ENCODE measurements at places on chromosomes 5 and 9.

GRCh38 chr9:136761545-136761981 is 2.8 kb downstream of the LCN15 start:
- no peak for DNase-seq

DNA sequence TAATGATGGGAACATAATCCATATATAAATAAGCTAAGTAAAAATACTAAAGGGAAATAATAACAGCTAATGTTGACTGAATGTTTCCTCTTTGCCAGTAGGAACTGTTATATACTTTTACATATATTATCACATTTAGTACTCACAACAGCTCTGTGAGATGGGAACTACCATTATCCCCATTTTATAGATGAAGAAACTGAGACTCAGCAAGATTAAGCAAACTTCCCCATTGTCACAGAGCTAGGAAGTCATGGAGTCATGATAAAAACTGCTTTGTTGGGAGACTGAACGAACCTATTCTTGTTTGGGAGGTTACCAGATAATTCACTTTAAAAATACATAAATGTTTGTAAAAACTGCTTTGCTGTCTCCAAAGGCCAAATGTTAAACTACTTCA is 23.4 kb downstream of the WNT8A start:
- no peak for DNase-seq

DNA sequence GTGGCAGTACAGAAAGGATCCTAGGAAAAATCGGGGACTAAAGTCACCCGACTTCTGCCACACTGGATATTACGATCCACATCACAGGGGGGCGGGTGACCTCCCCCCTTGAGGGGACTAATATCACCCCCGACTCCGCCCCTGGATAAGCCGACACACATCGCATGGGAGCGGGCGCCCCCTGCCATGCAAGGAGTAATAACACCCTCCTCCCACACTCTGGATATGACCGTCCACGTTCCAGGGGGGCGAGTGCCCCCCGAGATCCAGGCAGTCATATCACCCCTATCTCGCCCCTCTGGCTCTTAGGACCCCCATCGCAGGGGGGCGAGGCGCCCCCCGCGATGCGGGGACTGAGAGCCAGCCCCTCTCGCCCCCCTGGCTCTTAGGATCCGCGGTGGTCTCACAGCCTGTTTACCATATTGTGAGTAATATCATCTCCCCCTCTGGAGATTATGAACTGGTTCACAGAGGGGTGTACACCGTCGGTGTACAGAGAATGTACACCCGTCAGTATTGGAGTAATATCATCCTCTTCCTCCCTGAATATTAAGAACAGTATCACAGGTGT is 423.0 kb downstream of the DIRAS2 start:
- peak; percentile 45 for DNase-seq

GRCh38 chr5:123371575-123372179 is 51.5 kb downstream of the CEP120 start:
- DNase-seq = peak; percentile 31

DNA sequence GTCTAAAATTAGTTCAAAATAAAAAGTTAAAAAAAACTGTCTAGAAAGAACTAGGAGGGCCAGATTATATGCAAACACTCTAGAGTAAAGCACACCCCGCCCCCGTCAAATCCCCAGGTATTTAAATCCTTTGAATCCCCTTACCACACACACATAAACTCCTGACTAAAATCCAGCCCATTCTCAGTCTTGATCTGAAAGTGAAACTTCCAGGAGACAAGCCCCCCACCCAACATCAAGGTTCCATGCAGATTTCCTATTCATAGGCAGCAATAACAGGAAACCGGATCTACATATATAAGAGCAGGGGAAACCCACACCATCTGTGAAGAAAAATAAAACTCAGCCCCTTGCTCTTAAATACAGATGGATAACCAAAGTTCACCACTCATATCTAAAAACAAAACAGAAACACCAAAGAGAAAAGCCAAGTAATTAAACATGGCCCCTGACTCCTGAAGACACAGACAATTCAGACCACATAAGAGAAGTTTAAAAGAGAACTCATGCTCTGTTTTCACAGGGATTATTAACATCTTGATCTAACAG is 42.3 kb downstream of the MARCHF3 start:
- DNase-seq = peak; percentile 41

DNA sequence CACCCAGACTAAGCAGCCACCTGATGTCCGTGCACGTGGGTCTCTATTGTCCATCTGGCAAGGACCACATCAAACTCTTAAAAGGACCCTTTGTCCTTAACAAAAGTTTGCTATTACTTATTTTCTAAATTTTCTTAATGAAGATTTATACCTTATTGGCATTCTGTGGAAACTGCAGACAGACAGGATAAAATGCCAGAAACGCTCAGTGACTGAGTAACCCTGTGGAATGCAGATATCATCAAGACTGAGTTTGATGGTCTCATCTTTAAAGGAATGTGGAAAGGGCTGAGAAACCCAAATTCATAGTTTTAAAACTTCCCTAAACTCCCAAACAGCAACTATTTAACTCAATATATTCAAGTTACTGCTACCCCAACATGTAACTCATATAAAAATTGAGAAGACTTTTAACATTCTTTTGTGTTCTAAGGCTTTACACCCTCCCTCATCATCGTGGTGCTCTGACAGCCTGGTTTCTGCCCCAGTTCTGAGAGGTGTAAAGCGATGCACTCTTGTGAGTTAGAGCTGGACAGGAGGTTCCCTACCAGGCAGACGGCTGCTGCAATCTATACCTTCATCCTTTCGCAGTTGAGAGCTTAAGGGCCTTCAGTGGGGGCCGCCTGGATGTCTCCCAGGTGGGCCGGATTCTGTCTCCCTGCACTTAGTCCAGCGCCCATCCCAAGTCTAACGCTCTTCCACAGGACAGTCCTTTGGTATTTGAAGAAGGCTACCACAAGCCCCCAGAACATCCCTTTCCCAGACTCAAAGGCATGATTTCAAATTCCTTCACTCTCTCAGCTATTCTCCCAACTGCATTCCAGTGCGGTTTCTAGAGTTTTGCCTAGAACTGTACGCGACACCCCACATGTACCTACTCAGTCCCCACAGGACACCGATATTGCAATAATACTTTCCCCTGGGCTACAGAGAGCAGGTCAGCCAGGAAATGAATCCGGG is 68.9 kb downstream of the DAP start:
- no peak for DNase-seq

DNA sequence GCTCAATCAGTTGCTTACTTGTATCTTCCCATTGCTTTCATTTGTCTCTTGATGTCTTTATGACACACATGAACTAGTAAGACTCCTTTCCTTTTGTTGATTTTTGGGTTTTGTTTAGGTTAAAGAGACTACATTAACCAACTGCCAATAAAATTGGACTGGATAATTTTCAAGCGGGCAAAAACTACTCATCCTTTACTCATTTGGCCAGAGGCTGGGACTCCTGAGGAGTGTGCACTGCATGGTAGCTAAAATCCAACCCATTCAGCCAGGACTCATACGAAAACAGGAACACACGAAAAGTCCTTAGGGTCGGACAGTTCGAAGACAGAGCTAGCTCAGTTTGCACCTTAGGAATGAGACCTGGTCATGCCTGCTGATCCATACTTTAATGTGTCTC is 6.0 kb downstream of the SLC46A2 start:
- DNase-seq = no peak

GRCh38 chr5:171615705-171616640 is 169.6 kb upstream of the SMIM23 start:
- no peak for DNase-seq

DNA sequence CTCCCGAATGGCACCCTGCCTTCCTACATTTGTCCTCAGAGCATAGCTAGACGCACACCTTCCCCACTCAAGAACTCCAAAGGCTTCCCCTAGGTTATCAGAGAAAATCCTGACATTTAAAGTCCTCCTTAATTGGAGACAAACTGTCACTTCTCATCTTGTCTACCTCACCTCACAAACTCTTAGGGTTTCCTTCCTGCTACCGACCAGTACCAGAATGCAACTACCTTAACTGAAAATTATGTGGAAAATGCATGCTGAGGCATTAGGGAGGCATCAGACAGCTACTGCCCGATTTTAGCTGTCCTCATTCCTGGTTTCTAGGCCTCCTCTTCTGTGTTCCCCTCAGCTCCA is 17.9 kb upstream of the TNIP1 start:
- DNase-seq = no peak

DNA sequence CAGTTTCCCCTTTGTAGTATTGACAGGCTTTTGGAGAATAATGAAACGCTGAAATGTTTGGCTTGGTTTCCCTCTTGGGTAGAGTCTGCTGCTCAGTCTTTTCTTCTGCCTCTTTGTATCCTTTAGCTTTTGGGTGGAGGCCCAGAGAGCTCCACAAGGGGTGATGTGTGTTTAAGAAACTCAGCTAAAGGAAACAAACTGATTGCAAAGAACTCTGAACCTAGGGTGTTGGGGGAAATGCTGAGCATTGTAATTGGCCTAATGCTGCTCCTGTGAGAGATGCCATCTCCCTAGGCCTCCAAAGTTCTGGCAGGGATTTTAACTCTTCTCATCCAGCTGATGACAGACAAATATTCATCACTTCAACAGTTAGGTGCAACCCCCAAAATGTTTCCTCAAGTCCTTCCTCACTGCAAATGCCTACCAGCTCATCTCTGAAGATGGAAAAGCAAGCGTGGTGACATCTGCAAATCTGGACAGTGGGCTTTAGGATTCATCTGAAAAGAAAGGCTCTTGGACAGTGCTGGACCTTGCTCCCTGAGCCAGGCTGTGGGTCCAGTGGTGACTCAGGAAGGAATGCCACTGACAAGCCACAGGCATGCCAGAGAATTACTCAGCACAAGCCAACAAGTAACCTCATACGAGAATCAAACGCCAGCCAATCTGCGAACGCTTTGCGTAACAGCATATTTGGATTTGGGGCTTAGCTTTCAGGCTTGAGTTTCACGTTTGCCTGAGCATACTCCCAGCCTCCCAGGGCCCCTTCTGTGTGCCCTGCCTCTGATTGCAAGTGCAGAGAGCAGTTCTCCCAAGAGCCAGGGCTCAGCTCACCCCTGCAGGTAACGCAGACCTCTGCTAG is 30.5 kb upstream of the ZSWIM6 start:
- no peak for DNase-seq

GRCh38 chr9:107039542-107039941 is 176.6 kb downstream of the ZNF462 start:
- DNase-seq = no peak

- DNase-seq = no peak
These were observed 160.6 kb downstream of the NFIB start for GRCh38 chr9:14153310-14153720.

- DNase-seq = no peak
These were observed 20.1 kb downstream of the TMEM268 start for GRCh38 chr9:114631166-114631565.

DNA sequence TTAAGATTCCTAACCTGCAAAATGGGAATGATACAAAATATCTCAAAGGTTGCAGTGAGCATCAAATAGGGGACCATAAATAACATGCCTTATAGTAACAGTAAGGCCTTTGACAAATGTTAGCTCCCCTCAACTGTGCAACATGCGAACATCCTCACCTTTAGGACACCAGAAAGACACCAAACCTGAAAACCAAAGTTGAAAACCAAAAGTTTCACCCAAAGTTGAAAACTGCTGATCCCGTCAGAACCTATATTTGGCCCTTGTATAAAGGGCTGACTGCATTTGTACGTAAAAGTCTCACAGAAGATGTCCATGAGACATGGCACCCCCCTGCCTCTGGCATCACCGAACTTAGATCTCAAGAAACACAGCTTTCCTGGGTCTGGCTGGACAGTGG is 12.1 kb downstream of the CDK5RAP2 start:
- DNase-seq = no peak

DNA sequence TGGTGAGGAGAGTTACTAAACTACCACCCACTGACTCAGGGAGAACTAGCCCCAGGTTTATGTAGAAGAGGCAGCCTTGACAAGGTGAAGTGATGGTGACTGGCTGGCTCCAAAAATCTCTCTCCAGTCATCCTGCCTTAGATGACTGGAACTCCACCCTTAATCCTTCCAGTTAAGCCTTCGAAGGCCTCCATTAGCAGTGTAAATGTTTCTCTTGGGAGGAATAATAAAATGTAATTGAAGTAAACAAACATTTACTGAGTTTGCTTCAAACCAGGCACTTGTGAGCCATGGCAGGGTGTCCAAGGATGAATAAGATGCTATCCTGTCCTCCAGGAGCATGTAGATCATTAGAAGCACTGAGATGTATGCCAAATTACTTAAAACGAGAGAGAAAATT is 35.5 kb downstream of the ASTN2 start:
- DNase-seq = no peak

DNA sequence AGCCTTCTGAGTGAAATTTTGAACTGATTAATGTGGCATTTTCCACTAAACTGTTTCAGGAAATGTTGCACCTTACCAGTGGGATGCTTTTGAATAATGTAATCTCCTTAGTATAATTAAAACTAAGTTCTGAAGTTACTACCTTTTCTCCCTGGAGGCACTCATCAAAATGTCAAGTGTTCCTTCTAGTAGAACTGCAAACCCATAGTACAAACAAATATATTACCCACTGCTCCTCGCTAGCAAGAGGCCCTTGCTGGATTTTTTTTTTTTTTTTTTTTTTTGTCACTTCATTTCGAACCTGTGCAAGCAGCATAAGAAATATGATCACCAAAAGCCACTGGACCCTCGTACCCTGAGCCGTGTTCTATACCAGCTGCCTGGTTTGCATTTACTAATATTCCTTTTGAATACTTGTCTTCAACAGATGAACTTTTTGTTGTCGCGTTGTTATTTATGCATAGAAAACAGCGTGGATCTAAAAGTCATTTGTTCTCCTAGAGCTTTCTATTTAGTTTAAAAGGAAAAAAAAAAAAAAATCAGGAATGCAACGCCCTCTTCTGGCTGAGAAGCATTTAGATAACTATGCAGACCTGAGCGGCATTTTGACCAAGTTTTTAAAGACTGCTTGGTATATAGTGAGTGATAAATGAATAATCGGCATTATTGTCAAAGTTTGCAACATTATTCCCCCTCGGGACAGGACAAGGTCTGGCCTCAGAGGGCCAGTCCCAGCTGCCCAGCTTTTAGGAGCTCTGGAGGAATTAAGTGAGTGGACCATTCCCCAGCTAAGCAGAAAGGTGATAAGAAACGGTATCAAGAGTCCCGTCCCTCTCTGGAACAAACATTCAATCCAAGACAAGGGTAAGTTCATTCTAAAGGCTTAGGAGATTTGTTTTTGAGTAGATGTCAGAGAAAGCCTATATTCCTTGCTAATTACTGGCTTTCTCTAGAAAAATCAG is 162.5 kb upstream of the KIF2A start:
- DNase-seq = no peak

- no peak for DNase-seq
These were observed 90.5 kb upstream of the TNC start for GRCh38 chr9:115208501-115208900.

- DNase-seq = no peak
These were observed 12.6 kb downstream of the RCL1 start for GRCh38 chr9:4805191-4805918.
